ENCODE measurements at places on chromosomes 12 and 14.
A peak's percentile ranks its signal among the peaks of the same experiment; 100 is the strongest.

DNA sequence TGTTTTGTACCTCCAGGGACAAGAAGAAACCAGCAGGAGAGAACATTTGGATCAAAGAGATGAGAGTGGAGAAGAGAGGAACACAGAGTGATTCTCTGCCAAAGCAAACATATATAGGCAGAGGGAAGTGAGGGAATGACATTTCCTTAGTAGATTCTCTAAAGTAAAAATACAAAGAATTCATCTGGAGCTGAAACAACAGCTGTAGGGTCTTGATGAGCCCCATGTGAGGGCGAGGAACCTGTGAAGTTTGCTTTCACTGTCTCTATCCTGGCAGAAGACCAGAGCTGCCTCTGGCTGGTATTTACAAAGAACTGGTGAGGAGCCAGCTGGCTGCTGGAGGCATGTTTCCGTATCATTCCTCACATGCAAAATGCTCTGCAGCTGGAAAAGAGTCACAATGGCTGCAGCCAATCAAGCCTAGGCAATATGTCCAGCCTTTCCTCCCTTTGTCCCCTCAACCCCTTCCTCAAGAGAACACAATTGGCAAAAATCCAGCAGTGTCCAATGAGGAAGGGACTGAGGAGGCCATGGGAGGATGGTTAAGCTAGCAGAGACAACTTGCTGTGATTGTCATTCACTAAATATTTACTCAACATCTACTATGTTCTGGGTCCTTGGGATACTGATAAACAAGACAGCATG is 122.5 kb downstream of the PHLDA1 start:
- peak; percentile 95 for DNase-seq

GRCh38 chr14:72916174-72916573 is 10.1 kb upstream of the DCAF4 start:
- DNase-seq = peak; percentile 9

GRCh38 chr12:108635997-108636808 is 2.5 kb upstream of the SELPLG start:
- DNase-seq = no peak

DNA sequence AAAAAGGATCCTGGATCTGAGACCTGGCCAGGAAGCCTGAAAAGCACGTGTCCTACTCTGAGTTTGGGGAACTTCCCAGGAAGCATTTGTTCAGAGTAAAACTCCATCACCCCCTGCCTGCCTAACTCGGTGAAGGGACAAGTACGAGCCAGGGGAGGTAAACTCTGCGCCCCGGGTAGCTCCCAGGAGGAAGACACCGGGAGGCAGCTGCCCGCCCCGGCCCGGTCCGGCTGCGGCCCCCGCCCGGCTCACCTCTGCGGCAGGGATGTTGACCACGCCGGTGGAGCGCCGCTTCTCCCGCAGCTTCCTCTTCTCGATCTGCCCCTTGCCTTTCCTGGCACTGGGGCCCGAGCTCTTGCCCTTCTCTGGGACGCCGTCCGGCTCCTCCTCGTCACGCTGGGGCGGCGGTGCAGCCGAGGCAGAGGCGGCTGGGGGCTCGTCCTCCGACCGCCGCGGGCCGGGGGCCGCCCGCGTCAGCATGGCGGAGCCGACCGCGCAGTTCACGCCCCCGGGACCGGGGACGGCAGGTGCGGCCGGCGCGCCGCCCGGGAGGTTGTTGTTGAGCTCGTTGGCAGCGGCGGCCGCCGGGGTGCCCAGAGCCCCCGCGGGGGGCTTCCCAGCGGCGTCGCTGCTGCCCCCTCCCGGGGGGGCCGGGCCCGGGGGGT is 1.2 kb downstream of the PAWR start:
- peak; percentile 83 for DNase-seq

DNA sequence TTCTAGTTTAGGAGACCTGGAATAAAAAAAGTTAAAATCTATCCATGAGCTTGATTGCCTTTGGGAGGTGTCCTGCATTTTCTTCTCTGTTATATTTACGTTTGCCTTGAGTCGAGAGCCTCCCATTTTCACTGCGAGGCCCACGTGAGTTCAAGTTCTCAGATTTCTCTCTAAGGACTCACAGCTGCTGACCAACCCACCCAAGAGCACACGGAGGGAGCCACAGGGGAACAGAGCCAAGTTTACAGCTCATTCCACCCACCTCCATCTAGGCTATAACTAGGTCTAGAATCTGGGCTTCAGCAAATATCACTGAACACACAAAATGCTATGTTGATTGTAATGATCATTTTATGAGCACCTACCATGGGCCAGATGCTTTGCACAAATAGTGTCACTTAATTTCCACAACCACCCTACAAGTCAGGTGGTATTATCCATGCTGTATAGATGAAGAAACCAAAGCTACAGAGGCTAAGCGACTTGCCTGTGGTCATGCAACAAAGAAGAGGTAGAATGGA is 16.7 kb downstream of the ALDH1L2 start:
- peak; percentile 56 for DNase-seq

DNA sequence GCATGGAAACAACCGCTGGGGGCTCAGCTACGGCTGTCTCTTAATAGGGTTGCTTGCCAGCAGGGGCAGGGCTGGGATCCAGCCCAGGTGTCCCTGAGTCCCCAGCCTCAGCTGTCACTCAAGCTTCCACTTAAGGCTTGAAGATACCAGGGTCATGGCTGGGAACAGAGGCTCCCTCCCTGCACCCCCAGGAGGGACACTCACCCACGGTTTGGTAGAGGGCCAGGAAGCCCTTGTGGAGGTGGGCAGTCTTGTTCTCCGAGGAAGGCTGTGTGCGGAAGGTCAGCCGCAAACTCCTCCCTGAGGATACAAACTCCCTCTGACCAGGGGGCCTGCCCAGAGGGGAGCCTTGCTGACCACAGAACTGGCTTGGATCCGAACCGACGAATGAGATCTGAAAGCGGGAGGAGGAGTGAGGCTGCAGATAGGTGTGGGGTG is 7.3 kb downstream of the C1RL start:
- peak; percentile 60 for DNase-seq

DNA sequence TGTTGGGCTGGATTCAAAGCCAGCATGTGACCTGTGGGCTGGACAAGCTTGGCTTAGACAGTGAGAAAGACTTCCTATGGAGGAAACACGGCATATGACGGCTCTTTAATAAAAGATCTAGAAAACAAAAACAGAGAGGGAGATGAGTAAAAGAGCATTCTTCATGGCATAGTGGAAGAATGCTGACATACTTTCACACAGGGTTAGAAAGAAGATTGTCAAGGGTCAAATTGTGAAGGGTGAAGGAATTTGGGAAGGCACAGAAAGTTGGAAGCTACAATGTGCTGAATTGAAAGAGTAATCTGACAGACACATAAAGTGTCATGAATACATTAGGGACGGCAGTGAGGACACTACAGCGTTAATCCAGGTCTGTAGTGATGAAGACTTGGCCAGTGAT is 63.4 kb downstream of the GALNT4 start:
- DNase-seq = no peak

GRCh38 chr14:25833341-25834126 is 764.3 kb downstream of the NOVA1 start:
- DNase-seq = peak; percentile 67

DNA sequence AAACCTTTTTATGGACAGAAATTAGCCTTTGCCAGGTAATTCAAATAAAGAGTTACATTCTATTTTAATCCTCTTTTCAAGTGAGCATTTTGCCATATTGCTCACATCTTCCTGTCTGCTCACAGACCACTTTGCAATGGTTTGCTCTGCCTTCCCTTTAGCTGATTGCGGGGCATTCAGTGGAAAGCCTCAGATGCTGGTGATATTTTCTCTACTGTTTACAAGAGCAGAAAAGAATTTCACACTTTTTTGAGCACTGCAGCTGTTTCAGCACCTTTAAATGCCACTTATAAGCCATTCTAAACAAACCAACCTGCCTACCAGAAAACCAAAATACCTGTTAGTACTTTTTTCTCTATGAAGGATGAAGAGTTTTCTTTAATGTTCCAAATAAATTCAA is 195.7 kb upstream of the LRIG3 start:
- DNase-seq = no peak

DNA sequence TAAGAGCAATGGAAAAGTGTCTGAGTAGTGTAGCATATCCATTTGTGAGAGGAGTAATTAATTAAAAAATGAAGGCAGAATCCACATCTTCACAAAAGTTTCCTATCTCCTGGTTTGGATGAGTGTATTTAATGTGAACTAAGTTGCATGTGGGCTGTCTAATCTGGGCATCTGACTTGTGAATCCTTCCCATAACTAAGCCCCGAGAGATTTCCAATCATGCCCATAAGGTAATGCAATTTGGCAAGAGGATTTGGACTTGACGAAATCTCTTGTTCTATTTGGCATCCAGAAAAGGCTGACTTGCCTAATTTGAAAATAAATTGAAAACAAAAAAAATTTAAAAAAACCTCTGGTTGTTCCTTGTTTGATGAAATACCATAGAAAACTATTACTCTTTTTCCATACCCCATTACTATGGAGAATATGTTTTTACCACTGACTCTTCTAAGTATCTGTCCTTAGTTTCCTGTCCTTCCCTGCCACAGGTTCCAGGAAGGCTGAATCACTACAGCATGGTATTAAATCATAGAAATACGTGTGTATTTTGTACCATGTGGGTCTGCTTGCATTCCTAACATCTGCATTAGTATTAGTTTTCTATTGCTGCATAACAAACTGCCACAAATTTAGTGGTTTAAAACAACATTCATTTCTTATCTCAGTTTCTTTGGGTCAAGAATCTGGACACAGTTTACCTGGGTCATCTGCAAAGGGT is 48.4 kb downstream of the ETV6 start:
- DNase-seq = no peak

DNA sequence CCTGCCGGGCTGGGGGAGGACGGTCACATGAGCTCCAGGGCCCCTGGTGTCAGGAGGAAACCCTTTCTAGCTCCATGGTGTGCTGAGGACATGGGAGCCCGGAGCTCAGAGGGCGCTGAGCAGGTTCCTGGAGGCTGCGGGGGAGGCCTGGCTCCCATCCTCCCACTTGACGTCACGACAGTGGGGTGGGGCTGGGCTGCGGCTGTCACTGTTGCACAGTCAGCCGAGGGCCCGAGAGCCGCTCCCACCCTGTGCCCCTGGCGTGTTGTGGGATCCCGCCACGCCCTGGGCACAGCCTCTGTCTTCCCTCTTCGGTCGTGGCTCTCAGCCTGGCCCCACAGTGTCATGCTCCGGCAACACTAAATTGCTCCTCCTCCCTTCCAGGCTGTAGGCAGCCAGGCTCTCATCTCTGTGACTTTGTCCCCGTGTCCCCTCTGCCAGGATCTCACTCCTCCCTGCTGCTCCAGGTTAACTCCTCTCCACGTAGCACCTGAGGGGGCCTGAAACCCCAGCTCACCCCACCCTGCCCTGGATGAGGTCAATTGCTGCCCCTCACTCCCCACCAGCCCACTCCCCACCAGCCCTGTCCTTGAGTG is 33.0 kb downstream of the BEGAIN start:
- DNase-seq = no peak

DNA sequence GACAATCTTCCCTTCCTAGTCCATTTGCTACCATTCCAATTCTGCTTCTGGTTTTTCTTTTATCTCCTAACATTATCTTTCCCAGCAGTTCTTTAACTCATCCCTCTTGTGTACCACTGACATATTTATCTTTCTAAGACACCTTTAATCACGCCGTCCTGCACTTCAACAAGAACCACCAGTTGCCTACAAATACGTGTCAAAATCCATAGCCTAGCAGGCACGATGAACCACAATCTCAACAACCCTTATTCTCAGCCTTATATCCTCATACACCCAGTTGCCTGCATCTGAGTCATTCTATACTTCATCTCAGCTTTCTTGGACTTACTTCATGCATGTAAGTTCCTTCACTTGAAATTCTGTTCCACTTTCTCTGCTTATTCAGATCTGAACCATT is 16.4 kb upstream of the ST8SIA1 start:
- no peak for DNase-seq

DNA sequence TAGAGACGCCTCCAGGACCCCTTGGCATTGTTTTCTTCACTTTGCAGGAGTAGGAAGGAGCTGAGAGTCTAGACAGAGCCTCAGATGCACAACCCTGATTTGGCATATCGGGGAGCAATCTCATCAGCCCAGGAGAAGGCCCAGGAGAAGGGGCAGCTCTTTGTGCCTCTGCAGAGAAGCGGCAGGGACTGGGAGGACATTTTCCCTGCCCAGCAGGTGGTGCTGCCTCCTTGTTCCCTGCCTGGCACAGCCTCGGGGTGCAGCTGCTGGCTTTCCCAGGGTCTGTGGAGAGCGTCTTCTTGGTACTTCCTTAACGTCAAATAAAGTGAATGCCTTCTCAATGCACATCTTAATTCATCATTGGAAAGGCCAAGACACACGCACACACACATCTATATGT is 419.5 kb downstream of the TMEM121 start:
- peak; percentile 46 for DNase-seq

- peak; percentile 79 for DNase-seq
Measured at GRCh38 chr14:104036212-104036611, 49.3 kb upstream of the ASPG start.

- no peak for DNase-seq
Measured at GRCh38 chr12:1994429-1995143, 9.7 kb downstream of the DCP1B start.

- no peak for DNase-seq
Measured at GRCh38 chr14:91290986-91291385, 46.5 kb upstream of the GPR68 start.

- no peak for DNase-seq
Measured at GRCh38 chr12:126107659-126108058, 1042.4 kb downstream of the AACS start.

GRCh38 chr14:68685419-68686204 is 107.3 kb downstream of the ZFP36L1 start:
- DNase-seq = peak; percentile 25

- no peak for DNase-seq
Measured at GRCh38 chr12:125218952-125219351, 153.7 kb downstream of the AACS start.

DNA sequence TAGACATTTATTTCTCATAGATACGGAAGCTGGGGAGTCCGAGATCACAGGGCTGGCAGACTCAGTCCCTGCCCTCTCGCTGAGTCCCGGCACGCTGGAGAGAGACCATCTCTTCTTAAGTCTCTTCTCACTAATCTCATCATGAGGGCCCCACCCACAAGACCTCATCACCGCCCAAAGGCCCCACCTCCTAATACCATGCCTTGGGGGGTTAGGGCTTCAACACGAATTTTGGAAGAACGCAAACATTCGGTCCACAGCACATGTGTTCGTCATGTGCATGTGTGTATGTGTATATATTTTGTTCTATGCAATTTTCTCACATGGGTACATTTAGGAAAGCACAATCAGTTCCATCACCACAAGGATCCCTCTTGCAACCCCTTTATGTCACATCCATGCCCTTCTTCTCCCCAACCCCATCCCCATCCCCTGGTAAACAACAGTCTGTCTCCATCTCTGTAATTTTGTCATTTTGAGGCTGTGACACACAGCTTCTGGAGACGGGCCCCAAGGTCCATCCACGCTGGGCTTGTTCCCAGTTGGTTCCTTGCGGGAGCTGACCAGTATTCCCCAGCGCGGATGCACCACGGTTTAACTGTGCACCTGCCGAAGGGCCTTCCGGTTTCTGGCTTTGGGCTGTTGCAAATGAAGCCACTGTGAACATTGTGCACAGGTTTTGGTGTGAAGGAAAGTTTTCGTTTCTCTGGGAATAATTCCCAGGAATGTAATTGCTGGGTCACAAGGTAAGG is 317.5 kb upstream of the DIO3 start:
- no peak for DNase-seq

Data from NCI-H69 (cell line).